ENCODE measurements at places on chromosomes 1 and 21.

- DNase-seq, result no peak
Observed at GRCh38 chr21:42395905-42396651, at the start of gene TMPRSS3. TSS of gene TMPRSS3 (minus strand) at chr21:42396052. CDS start at chr21:42395417, 635 bp downstream.

- no peak for DNase-seq
Observed at GRCh38 chr1:178411756-178412399, 84.9 kb downstream of the CLEC20A start.

- DNase-seq, result no peak
Observed at GRCh38 chr1:112515311-112516009, 6.7 kb downstream of the WNT2B start.

DNA sequence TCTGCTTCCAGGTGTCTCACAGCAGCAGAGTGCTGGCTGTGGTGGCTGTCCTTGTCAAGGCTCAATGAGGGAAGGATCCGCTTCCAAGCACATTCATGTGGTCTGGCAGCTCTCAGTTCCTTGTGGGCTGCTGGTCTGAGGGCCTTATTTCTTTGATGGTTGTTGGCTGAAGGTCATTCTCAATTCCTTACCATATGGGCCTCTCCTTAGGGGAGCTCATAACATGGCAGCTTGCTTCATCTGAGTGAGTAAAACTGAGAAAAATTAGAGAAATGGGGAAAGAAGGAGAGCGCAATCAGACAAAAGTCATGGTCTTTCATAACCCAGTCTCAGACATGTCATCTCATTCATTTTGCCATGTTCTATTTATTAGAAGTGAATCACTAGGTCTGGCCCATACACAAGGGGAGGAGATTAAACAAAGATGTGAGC lies 81.7 kb upstream of the TSPAN2 start:
- no peak for DNase-seq

DNA sequence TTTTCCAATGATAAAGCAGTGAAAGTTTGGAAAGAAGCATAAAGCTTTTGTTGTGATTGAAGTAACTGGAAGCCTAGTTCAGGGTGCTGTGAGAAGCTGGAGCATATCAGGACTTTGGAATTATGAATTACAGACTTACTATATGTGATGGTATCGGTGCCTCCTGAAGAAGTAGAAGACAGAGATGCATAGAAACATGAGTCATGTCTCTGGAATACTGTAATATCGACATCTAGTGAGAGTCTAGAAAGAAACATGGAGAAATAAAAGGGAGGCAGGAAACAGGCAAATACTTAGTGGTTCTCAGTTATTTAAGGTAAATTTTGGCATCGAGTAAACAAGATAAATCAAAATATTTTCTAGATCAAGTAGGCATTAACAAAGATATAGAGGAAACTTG lies 103.0 kb downstream of the CAMTA1 start:
- no peak for DNase-seq

- DNase-seq, result no peak
Observed at GRCh38 chr1:29415156-29415830, 179.0 kb downstream of the PTPRU start.

DNA sequence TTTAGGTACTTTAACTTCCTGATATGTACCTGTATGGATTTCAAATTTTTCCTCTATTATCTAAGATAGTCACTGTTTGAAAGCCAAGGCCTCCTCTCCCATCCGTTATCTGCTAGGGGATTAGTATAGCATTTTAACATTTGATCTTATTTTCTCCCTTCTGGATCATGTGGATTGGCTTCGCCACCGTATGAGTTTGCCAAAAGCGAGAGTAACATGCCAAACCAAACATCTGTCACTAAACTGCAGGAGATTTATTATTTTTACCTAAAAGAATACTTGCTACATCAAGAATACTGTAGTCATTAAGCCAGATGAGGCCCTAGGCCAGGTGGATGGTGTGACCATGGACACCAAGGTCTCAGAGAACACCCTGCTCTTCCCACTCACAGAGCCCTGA lies 28.5 kb upstream of the EEIG2 start:
- DNase-seq, result no peak

DNA sequence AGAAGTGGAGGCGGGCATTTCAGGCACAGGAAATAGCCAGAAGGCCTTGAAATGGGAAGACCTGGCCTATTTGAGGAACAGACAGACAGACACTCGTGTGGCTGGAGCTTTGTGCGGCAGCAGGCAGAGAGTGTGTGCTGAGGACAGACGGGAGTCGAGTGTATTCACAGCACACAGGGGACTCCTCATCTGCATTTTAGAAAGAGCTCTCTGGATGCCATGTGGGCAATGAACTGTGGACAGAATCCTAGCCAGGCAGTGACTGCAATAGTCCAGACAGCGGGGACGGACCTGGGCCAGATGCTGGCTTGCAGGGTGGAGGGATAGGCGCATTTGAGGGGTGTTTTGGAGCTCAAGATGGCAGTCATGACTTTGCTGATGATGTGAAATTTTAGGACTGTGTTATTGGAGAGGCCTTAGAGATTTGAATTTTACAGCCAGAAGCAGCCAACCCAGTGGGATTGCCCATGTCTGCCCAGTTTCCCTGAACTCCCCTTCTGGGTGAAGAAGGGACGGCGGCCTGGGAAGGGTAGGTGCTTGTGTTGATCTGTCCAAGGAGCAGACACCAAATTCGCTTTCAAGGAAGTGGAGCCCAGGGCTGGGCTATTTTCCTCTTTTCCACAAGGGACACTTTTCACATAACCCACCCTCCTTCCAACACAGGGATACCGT lies 43.7 kb downstream of the CHAF1B start:
- DNase-seq, result no peak

- DNase-seq, result no peak
Observed at GRCh38 chr1:101511202-101511891, 274.5 kb downstream of the S1PR1 start.

DNA sequence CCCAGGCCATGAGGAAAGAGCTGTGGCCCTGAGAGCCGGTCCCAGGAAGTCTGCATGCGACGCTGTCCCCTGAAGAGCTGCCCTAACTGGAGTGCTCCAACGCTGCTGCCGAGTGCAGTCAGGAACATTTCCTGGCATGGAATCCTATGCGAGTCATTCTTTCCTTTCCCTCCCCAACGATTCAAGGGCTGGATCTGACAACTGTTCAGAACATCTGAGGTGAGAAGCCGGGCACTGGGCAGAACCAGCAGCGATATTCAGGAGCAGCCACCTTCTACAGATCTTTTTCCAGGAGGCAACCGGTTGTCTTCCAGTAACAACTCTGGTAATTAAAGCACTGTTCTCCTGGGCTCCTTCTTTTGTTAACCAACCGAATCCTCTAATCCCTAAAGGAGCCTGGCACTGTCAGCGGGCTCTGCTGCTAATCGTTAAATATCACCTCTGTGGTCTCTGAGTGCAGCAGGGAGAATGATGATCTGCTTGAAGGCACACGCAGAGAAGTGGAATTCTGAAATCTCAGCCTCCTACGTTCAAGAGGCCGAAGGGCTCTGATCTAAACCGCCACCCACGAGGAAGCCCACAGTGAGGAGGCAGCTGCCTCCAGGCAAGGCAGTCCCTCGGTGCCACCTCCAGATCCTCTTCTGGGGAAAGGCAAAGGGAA lies 55.8 kb downstream of the SLC45A1 start:
- no peak for DNase-seq

DNA sequence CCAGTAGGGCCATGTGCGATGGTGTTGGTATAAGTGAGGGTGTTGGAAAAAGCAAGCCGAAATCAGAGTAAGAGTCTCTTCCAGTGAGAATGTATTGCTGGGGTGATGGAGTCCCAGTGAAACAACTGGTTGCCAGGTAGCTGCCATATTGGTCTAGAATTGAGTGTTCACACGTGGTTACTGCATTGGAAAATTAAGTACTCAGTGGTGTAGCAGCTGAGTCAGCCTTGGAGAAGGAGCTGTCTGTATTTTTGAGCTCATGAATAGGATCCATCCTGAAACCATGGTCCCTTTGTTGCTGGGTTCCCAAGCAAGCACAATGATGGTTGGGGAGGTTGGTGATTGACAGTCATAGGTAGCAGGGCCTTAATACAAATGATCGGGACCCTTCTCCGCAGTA lies 235.3 kb downstream of the DYRK1A start:
- DNase-seq, result no peak

- DNase-seq, result no peak
Observed at GRCh38 chr1:208058756-208059155, 147.8 kb upstream of the CD34 start.

DNA sequence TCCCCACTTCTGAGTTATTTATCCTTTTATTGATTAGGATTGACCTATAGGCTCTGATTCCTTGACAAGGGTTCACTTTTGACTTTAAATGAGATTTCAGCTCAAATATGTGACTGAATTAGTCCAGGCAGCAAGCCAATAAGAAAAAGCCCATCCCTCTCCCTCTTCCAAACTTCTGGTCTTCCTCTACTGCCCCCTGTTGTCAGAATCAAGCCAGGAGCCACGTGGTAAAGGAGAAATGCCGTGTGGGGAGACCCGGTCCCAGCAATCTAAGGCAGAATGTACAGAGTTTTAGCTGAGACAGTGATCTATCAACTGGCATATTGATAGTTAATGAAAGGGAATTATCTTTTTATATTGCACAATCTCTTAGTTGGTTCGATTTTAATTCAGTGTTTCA lies 5.2 kb downstream of the ADAMTS5 start:
- DNase-seq, result no peak

DNA sequence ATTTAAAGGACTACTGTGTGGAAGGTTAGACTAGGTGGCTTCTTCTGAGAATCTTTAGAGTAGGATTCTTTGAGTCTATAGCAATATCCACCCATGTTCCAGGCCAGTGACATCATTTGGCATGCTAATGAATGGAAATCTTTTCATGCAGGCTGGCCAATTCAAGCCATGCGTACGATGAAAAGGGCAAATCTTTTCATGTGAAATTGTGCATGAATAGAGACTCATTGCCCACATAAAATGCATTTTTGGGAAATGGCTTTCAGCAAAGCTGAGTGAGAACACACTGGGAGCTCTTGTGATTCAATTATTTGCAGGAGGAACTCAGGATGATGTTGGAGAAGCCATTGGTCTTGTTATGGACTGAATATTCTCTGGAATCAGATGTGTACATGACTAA lies 324.9 kb upstream of the DAB1 start:
- no peak for DNase-seq

- no peak for DNase-seq
Observed at GRCh38 chr21:33238565-33239255, 9.0 kb downstream of the IFNAR2 start.

DNA sequence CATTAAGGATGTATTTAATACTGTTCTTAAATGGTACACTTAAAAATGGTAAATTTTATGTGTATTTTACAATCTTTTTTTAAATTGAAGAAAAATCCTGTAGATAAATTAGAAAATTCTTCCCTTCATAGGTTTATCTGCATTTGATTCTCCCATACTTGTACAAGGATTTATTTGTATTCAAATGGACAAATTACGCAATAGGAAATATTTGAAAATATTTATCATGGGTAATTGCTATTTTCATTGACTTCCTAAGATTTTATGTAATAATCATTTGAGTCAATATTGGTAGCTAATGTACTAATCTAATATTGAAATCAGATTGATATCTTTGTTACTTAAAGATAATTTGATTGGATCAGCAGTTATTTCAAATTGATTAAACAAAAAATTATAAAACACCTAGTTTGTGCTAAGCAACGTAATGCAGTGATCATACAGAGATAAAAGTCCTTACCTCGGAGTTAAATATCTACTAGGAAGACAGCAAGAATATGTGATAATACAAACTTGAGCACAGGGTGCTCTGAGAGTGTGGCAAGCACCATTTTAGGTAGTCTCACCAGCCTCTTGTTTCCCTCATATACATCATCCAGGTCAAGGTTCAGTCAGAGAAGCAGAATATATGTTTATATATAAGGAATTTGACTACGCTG lies 11.3 kb upstream of the C1orf162 start:
- no peak for DNase-seq

GRCh38 chr1:225493591-225494246 lies 65.9 kb upstream of the LBR start:
- no peak for DNase-seq

- no peak for DNase-seq
Observed at GRCh38 chr21:44550807-44551206, 498 bp downstream of the KRTAP10-2 start.

- peak; percentile 53 for DNase-seq
Observed at GRCh38 chr21:36135391-36136102, 668 bp downstream of the CBR3 start.

Measured in activated naive CD4-positive, alpha-beta T cell treated with anti-CD3 and anti-CD28 coated beads, Interleukin-2, amount 50 U/mL, for 16 hours (primary cell).